ENCODE measurements at places on chromosomes 4 and X.

- DNase-seq = no peak
Observed at GRCh38 chr4:108224611-108225053, 55.9 kb upstream of the LEF1 start.

- DNase-seq = no peak
Observed at GRCh38 chr4:137754652-137755471, 222.6 kb upstream of the PCDH18 start.

DNA sequence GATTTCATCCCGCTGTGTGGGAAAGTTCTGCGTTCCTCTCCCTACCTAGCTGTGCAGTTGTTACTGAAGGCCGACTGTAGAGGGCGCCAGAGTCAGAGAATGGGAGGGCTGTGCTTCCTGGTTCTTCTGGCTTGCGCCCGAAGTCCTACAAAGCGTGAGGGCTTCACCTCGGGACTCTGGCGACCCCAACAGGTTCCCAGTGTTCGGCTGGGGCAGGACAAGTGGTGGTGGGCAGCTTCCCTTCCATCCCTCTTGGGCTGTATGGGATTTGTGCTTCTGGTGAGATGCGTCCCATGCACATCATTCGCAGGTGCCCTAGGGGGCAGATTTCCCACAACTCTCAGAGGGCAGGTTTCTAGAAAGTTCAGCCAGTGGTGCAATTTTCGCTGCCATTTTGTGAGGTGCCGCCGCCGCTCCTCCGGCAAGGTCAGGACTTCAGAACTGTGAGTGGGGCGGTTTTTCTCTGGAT is 27.3 kb downstream of the CT45A1 start:
- DNase-seq = no peak

- no peak for DNase-seq
Observed at GRCh38 chrX:43474321-43474720, 181.8 kb upstream of the MAOA start.

GRCh38 chr4:55398966-55399365 is 3.2 kb downstream of the TMEM165 start:
- DNase-seq = no peak

GRCh38 chr4:85826060-85826678 is 351.2 kb downstream of the ARHGAP24 start:
- no peak for DNase-seq

DNA sequence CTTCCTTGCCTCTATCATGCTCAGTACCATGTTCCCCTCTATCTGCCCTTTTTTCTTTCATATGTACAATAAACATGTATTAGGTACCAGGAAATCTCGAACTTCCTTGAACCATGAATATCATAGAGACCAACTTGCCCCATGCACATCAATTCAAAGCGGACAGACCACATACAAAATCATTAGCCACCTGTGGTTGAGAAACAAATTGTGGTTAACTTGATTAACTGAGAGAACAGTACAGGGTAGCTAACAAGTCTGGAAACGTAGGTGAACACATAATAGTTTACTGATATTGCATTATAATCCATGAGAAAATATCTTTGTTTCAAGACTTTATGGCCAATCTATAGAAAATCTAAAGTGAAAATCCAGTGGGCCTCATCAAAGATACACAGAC is 8.2 kb downstream of the CASP3 start:
- DNase-seq = no peak

DNA sequence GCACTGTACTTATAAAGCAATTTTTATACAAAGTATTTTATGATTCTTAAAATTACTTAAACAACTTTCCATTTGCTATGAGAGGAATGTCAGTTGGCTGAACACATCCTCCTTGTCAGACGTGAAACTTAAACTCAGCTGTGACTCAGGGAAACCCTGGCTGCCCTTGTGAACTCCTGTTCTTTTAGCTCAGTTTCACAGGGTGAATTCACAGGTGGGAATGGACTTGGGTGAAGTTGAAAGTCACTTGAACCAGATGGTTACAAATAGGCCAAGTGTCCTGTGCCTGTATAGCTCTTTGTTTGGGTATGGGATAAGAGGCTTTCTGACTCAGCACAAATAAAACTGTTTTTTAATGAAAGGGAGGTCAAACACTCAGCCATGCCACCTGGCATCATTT is 67.4 kb upstream of the FAM47B start:
- DNase-seq = no peak
